ENCODE measurements at places on chromosomes 7 and 10. TPM values are rescaled to one million over a fixed set of nuclear protein-coding genes. Genes with fewer than 3 reads are reported as not detected.

- no peak for DNase-seq
Measured at GRCh38 chr7:5594616-5595544, 171.2 kb upstream of the TNRC18 start.

DNA sequence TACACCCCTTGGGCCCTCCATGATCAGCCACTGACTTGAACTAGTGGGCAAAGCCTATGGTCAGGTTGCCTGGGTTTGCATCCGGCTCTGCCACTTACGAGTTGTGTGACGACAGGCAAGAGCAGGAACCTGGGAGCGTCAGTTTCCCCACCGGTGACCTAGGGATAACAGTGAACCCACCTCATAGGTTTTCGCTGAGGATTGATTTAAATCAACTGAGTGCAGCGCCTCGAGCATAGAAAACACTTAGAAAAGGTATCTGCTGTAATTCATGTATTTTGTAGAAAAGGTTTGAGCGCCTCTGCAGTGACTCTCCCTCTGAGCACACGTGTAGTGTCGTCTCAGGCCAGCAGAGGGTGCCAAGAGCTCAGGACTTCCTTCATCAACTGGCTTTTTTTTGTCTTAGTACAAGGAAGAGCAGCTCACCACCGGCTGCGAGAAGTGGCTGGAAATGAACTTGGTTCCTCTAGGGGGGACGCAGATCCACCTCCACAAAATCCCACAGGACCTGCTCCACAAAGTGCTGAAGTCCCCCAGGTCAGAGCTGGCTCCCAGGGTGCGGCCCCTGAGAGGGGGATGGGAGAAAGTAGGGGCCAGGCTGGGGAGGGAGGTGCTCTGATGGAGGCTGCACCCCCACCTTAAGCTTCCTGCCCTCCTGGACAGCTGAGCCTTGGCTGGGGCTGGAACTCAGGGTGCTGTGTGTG is 27.7 kb downstream of the BTBD16 start:
- no peak for DNase-seq

STMP1 gene
- total RNA-seq = 17.6 TPM

DNA sequence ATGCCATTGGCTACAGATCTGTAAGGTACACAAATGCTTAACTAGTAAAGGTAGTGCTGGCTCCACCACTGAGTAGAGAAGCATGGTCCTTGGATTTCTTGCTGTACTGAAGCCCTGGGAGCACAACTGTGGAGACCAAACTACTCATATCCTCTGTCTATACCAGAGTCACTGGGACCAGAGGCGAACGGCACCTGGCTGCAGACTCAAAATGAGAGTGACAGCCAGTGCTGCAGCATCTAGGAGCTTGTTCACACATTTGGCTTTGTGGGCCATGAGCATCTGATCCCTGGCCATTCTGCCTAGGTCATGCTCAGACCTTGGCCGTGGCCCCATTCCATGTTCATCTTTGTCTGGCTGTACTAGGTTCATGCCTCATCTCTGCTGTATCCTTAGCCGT is 31.9 kb downstream of the LRRC18 start:
- no peak for DNase-seq

NOM1 gene
- total RNA-seq = 8.9 TPM

GRCh38 chr10:127694580-127695193 is 42.3 kb upstream of the FOXI2 start:
- no peak for DNase-seq

SNX10 gene
- total RNA-seq = 18.8 TPM

DNA sequence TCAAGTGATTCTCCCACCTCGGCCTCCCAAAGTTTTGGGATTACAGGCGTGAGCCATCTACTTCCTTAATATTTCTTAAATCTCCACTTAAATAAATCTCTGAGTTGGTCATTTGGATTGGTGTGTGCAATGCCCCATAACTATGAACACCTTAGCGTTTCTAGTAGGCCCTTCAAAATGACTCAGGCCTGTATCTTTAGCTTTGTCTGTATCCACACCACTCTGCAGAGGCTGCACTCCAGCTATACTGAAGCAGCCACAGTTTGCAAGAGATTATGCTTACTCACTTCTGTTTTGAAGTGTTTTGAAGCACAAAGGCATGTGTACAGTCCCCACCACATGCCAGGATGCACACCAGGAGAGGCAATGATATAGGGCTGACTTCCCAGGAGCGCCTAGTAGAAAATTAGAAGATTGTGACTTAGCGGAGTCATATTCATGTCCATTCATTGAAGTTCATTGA is 2.4 kb upstream of the ST7 start:
- no peak for DNase-seq

- DNase-seq = no peak
Measured at GRCh38 chr10:82961864-82962263, 1086.9 kb downstream of the NRG3 start.

ZNF365 gene
- 2.0 TPM for total RNA-seq

DNA sequence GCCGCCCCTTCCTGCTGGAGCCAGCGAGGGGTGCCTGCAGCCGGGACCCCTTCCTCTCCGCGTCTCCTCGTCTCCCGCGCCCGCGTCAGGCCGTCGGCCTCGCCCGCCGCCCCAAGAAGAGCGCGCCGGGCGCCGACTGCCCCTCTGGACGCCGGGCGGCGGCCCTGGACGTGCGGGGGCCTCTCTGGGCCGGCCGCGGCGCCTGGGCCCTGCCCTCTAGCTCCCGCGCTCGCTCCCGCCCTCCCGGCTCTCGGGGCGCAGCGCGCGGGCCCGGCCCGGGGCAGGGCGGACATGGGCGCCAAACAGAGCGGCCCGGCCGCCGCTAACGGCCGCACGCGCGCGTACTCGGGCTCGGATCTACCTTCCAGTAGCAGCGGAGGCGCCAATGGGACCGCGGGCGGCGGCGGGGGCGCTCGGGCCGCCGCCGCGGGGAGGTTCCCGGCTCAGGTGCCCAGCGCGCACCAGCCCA is 704 bp downstream of the ZNRF2 start:
- DNase-seq = no peak

GRCh38 chr10:26662864-26663263 is 34.6 kb upstream of the PDSS1 start:
- DNase-seq = no peak

All from epithelial cell of proximal tubule (primary cell).